ENCODE measurements at places on chromosomes 12 and 14.
A peak's percentile ranks its signal among the peaks of the same experiment; 100 is the strongest.

DNA sequence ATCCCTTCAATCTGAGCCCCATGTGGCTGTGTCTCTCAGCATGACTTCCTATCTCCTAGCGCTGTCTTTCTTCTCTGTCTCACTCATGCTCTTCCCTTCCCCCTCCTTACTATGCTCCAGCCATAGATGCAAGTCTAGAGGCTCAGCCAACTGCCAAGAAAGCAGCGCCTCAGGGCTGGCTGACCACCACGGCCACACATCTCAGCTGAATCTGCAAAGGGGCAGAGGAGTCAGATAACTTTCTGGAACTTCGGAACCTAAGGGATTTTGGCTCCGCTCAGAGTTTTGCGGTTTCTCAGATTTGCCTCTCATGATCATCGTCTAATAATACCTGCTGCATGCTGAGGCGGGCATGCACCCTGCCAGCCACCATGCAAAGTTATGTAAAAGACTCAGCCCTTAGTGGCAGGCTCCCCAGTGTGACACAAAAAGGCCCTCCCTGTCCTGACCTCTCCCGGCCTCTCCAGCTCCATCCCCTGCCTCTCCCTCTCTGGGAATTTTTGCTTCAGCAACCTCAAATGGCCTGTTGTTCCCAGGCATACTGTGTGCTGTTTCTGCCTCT is 5.0 kb upstream of the FGF6 start:
- DNase-seq: no peak

- DNase-seq: no peak
These were observed 178.6 kb upstream of the EEA1 start for GRCh38 chr12:93107514-93108312.

GRCh38 chr14:92563765-92564285 is 50.2 kb downstream of the RIN3 start:
- no peak for DNase-seq

DNA sequence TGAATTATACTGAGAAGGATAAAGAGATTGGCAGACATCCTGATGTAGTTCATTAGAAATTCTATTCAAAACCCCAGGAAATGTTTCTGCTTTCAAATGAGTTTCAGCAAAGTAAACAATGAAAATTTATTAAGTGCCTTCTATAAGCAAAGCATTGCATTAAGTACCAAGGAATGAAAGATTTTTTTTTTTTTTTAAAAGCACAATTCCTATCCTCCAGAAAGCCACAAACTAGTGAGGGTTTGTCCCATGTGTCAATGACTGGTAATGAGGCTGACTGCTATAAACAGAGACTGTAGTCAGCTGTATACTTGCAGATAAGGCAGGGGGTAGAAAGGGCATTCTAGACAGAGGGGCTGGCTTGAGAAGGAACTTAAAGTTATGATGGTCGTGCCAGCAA is 6.7 kb downstream of the ANO4 start:
- no peak for DNase-seq

DNA sequence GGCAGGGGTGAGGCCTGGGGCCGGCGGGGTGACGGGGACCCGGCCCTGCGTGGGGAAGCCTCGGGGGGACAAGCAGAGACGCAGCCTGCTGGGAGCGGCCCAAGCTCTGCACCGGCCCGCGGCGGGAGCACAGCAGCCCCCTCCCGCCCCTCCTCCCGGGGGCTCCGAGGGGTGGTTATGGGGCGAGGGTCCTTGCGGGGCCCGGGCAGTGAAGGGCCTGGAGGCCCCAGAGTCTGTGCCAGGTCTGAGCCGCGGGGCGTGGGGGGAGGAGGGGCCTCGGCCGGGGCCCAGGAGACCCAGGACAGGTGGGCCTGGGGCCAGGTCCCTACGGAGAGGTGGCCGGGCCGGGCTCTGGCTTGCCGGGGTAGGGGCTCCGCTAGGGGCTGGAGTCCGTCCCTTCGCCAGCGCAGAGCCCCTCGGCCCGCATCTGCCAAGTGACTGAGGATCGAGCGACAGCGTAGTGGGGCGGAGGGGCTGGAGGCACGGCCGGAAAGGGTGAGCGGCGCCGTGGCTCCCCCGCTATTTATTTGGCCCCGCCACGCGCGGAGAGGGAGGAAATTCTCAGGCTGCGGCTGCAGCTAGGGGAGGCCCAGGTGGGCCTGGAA is 495 bp downstream of the TMEM121 start:
- DNase-seq: no peak

DNA sequence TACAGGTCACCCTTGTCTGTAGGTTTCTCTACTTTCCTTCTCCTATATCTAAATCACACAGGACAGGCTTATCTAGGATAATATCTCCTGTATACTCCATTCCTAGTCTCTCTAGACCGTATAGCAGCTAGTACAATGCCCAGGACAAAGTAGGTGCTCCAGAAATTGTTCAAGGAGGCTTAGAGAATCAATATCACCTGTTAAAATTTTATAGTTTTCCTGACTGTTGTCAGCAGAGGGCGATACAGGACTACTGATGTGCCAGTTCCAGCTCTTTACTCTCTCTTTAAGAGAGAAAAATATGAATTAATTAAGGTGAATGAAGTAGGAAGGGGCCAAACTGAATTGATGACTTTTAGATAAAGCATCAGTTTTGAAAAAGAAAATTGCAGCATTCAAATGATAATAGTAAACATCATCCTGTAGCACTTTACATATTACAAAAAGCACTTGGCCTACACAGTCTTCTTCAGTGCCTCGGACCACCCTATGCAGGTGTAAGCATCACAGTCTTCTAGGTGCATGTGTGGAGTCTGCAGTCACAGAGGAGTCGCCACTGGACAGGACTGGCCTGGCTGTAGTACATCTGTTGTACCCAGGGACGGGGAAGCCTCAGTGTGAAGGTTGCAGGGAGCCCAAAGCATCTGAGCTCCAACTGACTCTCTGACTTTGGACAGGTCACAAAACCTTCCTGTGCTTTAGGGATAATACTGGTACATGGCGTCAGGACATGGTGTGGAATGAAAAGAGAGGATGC is 61.9 kb upstream of the MAX start:
- DNase-seq: peak; percentile 35

- no peak for DNase-seq
These were observed 27.6 kb upstream of the LRP6 start for GRCh38 chr12:12294215-12295005.

GRCh38 chr14:60862283-60862682 is 118.6 kb downstream of the TRMT5 start:
- no peak for DNase-seq

- DNase-seq: no peak
These were observed 4.5 kb downstream of the SELPLG start for GRCh38 chr12:108629151-108629550.

DNA sequence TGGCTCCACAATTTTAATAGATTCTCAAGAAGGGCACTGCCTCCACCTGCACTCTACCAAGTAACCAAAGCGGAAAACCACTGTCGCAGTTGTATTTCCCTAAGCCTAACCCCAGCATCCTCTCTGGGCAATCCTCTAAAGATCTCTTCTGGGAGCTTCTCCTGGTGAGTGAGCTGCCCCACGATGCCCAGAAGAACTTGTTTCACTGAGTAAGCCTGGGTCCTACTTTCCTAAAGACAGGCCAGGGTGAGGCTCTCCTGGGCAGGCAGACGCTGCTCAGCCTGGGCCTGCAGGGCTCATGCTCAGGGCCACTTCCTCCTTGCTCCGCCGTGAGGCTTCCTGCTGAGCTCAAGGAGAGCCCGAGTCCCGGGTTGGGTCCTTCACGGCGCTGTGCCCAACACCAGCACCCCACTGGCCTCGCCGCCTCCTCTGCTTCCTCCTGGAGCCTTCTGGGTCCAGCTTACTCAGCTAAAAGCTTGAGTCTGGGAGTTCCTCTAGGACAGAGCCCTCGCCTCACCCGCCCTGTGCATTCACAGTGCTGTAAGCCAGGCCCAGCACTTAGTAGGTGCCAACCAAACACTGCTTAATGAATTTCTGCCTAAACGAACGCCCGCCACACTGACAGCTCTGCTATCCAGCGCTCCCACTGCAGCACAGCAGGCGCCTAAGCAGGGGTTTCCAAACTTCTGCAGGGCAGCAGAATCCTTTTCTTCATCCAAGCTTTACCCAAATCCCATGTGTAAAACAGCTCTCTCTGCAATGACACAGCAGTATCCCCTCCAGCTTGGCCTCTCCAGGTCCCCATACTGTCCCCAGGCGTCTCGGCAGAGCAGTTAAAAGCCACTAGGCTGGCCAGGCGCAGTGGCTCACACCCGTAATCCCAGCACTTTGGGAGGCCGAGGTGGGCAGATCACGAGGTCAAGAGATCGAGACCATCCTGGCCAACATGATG is 5.7 kb downstream of the RAB35 start:
- peak; percentile 39 for DNase-seq

- DNase-seq: peak; percentile 61
These were observed at the start of gene SLC8A3 for GRCh38 chr14:70188659-70189455. Gene SLC8A3, minus strand, starts transcription at chr14:70188951. Its CDS starts 20,529 bp downstream, at chr14:70168422.

GRCh38 chr14:34128665-34129064 is 177.8 kb upstream of the EGLN3 start:
- no peak for DNase-seq

Data from stimulated activated naive CD8-positive, alpha-beta T cell treated with anti-CD3 and anti-CD28 coated beads, Interleukin-15, amount 100 ng/mL, for 72 hours (primary cell).